ENCODE measurements at places on chromosomes 1 and 21.

GRCh38 chr21:16713331-16714117 is 799.3 kb upstream of the CXADR start:
- peak; percentile 13 for DNase-seq

- no peak for DNase-seq
These were observed 30.2 kb downstream of the TTC39A start for GRCh38 chr1:51299981-51300670.

DNA sequence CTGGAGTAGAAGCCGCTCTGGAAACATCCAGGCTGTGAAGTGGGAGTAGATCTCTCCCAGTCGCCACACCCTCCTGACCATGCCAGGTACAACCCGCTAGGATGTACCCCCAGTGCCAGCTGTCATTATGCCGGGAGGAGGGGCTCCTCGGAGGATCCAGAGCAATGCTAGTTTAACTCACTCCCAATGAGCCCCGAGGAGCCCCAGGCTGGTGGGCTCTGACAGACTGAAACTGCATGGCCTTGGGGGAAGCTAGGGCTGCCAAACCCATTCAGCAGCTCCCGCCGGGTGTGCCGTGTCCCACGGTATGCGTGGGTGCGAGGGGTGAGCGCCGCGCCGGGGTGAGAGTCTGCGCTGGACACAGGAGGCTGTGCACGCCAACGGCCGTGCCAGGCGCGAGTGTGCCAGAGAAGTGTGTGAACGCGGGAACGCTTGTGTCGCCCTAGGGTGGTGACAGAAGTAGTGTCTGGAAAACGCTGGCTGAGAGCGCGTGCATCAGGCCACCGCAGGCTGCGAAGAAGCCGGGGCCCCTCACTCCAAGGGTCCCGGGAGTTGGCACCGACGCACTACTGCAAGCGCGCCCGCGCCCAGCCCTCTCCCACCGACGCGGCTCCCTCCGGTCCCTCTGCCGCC is 177.1 kb upstream of the EDN2 start:
- DNase-seq = no peak

DNA sequence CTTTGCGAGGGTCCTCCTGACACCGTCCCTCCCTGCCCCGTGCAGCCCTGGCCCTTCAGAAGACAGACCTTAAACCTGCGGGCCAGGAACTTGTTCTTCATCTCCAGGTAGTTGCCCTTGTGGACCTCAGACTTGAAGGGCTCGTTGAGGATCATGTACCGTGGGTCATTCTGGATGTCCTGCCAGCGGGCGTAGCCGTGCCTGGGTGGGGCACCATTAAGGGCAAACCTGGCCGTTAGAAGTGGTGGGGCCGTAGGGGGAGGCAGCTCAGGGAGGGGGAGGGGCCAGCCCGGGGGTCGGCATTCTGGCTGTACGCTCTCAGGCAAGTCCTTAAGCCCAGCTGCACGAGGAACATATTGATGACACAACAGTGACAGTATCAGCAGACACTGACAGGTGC is 64.6 kb downstream of the KCNAB2 start:
- no peak for DNase-seq

GRCh38 chr1:66873111-66873510 is 51.5 kb downstream of the DNAI4 start:
- no peak for DNase-seq

DNA sequence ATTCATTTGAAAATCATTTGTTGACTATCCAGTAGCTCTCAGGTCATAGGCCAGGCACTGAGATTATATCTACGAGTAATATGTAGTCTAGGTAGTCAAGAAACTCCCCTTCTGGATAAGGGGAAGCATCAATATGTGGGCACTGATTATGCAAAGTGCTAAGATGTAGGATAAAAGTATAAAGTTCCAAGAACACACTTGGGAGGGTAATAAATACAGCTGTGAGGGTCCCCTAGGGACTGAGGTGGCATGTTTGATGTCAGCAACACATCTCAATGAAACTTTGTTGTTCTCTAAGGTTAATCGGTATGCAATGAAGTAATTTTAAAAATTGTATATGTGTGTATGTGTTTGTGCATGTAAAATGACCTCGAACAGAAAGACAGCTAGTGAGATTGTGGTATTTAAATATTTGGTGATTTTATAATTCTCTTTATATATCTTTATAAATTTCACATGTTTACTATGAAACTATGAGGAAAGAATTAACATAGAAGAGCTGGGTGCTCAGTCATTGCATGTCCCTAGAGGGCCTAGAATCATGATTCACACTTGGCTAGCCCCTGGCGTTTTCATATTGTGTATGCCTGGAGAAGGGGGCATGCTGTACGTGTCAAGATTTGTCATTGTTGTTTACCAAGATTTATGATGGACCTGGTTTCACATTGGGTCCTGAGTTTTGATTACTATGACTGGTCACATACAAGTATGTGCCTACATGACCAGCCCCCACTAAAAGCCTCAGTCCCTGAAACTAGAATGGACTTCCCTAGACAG is 140.1 kb upstream of the DUSP10 start:
- peak; percentile 9 for DNase-seq

GRCh38 chr1:151144474-151145303 is 1.7 kb downstream of the SEMA6C start:
- DNase-seq = no peak

- DNase-seq = peak; percentile 75
These were observed 227.2 kb downstream of the DPYD start for GRCh38 chr1:97693601-97694000.

GRCh38 chr1:79259390-79260336 is 253.1 kb upstream of the ADGRL4 start:
- DNase-seq = peak; percentile 62

DNA sequence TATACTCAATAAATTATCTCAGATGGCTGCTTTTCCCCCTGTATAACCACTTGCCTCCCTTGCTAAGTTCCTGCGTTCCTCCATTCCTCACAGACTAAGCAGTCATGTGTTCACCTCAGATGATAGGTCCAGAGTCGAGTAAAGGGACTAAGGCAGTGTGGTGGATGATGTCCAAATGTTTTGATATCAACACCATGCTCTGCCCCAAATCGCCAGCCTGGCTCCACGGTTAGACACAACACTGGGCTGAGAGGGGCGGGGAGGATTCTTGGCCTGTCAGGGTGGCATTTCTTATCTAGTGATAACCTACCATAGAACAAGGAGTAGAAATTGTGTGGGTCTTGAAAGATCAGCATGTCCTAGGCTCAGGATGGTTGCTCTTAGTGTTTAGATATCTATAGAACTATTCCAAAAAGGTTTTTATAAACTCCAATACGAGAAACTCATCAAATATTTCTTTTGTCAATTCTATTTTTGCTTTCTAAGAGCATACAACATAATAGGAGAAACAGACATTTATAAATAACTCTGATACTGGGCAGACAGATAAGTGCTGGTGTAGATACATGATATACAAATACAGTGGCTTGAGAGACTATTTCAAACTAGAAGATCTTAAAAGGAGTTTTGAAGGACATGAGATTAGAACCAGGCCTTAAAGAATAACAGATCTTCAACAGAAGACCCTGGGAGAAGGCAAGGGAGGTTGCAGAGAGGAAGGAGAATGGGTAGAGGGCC is 21.5 kb downstream of the GJA5 start:
- DNase-seq = no peak

DNA sequence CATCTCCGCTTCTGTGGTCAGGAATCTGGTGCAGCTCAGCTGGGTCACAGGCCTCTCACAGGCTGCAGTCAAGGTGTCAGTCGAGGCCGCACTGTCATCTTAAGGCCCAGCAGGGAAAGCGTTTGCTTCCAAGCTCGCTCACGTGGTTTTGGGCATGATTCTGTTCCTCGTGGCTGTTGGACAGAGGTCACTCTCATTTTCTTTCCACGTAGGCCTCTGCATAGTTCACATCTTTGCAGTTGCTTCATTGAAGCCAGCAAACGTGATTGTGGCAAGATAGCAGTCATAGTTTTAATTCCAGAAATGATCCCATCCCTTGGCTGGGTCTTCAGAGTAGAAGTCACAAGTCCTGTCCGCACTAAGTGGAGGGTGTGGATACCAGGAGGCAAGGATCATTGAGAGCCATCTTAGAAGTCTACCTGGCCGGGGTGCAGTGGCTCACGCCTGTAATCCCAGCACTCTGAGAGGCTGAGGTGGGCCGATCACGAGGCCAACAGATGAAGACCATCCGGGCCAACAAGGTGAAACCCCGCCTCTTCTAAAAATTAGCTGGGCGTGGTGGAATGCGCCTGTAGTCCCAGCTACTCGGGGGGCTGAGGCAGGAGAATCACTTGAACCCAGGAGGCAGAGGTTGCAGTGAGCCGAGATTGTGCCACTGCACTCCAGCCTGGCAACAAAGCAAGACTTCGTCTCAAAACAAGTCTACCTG is 24.5 kb downstream of the NECAP2 start:
- peak; percentile 58 for DNase-seq

DNA sequence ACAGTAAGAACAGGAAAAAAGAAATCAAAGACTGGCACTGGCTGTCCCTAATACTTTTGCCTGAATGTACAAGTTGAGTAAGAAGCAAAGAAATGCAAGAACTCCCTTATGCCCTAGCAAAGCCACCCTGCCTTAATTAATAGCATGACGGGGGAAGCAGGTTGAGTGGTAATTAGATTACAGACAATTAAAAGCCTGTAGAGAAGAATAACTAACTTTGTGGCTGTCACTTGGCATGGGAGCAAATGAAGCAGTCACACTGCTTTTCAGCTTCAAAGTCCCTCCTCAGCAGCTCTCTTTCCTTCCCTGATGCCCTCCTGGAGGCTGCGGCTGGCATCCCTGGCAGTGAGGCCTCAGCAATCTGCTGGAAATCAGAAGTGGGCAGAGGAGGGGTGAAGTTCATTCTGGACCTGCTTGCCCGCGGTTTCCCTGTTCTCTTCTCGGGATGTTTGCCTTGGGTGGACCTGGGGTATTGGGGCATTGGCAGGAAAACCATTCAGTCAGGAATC is 3.4 kb downstream of the OPTC start:
- DNase-seq = no peak

DNA sequence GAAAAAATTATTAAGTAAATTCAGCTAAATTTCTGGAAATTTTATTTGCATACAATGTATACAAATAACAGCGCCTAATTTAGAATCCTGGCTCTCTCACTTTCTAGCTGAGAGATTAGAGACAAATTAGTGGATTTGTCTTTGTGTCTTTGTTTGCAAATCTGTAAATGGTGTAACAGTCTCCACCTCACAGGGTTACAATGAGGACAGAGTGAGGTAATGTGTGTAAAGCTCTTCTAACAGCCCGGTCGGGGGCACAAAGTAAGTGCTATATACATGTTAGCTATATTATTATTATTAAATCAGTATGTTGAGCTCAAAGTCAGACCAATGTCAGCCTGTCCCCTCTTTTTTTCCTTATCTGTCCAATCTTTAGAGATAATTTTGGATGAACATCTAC is 5.0 kb upstream of the ADAMTSL4 start:
- no peak for DNase-seq

DNA sequence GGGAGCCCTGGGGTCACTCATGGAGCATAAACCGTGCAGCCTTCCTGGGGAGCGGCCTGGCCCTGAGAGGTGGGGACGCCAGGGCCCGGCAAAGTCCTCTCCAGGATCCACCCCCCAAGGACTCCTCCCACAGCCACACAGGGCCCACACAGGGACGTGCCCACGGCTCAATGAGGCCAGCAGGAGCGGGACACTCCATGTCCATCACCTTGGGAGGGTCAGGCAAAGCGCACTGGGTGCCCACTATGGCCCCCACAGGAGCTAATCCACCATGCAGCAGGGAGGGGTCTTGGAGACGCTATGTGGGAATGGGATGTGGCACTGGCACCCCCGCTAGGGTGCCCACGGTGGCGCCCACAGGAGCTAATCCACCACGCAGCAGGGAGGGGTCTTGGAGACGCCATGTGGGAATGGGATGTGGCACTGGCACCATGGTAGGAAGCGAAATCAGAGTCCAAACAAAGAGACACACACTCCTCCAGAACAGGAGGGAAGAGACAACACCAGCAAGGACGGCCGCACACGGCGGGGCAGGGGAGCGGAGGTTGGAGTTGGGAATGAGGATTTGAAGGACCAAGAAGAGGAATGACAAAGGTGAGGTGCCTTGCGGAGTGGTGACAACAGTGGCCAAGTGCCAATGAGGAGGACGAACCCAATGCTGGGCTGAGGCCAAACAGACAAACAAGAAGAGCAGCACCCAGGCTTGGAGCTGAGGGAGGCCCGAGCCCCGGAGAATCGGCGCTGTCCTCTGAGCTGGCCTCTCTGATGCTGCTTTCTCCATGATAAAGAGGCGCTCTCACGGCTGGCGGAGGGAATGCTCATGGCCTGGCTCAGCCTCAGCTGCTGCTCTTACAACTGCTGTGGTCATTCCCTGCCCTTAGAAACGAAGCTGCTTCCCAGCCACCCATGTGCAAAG is 18.1 kb upstream of the SLC19A1 start:
- no peak for DNase-seq

DNA sequence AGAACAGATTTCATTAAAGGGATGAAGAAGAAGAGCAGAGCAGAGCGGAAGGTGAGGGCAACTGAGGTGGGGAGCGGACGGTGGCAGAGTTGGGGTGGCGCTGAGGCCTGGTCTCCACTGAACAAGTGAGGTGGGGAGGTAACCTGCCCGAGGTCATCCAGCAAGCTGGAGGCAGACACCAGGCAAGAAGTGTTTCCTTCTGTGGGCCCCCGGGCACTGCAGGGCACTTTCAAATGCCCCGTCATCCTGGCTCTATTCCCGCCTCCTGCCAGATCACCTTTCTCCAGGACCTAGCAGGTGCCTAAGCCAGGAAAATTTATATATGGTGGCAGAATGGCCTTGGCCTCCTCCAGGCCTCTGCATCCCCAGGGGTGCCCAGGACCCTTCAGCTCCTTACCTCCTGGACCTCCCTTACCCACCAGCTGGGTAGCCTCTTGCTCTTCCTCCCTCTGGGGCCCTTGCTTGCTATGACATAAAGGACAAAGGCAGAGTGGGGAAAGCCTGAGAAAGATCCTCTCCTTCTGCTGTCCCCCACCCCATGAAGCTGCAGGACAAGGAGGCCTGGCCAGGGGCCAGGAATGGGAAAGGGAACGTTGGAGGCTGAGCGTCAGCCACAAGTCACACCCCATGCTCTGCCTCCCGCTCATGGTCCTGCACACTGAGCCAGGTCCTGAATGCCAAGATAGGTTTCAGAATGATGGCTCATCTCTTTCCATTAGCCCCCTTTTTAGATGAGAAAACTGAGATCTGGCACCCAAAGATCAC is 29.0 kb downstream of the VWA5B1 start:
- DNase-seq = no peak

GRCh38 chr1:167747988-167748387 is 26.2 kb downstream of the MPZL1 start:
- DNase-seq = no peak

DNA sequence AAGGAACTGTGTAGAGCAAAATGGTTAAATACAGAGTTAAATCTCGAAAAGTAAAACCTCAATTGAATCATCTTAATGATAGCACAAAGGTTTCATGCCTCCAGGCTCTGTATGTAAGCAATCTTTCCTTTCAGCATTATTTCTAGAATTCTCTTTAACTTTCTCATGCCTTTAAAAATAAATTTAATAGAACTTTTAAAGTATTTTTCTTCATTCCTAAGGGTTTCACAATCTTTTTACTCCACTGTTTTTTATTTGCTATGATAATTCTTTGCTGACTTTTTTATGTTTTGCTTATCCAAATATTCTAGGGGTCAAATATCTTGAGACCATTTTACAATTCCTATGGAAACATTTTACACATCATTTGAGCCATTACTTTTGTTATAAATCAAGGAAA is 288.0 kb downstream of the BACH1 start:
- DNase-seq = peak; percentile 3

- DNase-seq = no peak
These were observed 19.5 kb downstream of the JAM2 start for GRCh38 chr21:25658427-25659035.

GRCh38 chr1:8910914-8911313 is 32.4 kb upstream of the ENO1 start:
- peak; percentile 13 for DNase-seq

Measured in AG10803 (cell line).